ENCODE measurements at places on chromosomes 5 and 9.

DNA sequence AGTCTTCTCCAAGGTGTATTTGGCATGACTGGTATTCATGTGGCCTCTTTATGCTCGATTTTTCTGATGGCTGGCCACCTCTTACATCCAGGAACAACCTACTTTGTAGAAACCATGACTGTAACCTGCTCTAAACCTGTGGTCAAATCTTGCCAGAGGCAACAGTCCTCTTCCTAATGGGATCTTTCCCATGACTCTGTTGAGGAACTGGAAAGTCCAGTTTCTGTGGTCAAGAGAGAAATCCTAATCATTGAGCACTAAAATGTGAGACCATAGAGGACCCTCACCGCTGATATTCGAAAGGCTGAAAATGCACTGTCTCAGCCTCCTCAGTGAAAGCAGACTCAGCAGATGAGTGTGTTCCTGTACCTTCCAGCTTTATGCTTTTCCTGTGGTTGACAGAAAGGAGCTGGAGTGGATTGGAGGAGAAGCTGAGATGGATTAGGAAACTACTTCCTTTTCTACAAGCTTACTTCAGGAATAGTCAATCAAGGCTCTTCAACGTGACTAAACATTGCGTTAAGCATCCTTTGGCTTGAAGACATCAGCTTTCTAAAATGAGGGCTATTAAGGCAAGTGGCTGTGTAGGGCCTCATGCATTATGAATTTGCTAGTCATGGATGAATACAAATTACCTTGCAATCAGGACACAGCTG, 69.7 kb upstream of the DAPK1 start:
- no peak for DNase-seq

- DNase-seq: peak; percentile 33
These were observed 42.9 kb upstream of the TRIM32 start for GRCh38 chr9:116644091-116644688.

DNA sequence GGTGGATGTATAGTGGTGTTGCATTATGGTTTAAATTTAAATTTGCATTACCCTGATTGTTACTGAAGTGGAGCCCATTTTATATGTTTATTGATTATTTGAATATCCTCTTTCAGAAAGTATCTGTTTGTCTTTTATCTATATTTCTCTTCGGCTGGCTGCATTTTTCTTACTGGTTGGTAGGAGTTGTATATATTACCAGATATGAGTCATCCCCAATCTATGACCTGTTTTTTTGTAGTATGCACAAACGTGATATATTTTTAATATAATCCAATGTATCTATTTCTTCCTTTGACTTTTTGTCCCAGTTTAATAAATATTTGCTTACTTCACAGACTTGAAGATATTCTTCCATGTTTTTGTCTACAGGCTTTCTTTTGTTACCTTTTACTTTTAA, 29.3 kb upstream of the CAMK4 start:
- DNase-seq: no peak

- DNase-seq: no peak
These were observed 215.3 kb downstream of the SPOCK1 start for GRCh38 chr5:137283801-137284200.

DNA sequence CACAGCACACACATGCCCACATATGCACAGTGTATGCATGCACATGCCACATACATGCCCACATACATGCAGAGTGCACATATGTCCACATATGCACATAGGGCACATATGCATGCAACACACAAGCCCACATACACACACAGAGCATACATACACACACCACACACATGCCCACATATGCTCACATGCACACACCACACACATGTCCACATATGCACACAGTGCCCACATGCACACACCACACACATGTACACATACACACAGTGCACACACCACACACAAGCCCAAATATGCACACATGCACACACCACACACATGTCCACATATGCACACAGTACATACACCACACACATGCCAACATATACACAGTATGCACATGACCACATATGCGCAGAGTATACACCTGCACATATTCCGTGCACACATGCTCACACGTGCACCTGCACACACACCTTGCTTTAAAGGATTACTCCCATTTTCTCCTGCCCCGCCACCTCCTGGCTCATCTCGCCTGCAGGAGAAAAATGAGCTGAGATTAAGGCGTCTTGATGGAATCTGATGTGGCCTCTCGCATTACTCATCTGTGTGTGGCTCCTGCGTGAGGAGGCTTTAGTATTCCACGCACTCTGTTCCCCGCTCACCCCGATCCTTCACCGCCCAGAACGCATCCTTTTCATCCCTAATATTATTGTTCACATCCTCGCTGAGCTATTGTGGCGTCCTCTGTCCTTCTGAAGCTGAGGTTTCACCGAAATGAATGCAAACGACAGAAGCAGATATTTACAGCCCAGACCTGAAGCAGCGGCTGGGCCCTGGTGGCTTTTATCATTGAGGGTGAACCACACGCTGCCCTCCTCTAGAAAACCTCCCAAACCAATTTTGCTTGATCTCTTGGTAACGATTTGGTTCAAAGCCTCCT, 182.7 kb downstream of the OLFM1 start:
- DNase-seq: no peak

- no peak for DNase-seq
These were observed 382.3 kb upstream of the CDH10 start for GRCh38 chr5:25027061-25027460.

- DNase-seq: no peak
These were observed 89.4 kb downstream of the OTULIN start for GRCh38 chr5:14753947-14754346.

DNA sequence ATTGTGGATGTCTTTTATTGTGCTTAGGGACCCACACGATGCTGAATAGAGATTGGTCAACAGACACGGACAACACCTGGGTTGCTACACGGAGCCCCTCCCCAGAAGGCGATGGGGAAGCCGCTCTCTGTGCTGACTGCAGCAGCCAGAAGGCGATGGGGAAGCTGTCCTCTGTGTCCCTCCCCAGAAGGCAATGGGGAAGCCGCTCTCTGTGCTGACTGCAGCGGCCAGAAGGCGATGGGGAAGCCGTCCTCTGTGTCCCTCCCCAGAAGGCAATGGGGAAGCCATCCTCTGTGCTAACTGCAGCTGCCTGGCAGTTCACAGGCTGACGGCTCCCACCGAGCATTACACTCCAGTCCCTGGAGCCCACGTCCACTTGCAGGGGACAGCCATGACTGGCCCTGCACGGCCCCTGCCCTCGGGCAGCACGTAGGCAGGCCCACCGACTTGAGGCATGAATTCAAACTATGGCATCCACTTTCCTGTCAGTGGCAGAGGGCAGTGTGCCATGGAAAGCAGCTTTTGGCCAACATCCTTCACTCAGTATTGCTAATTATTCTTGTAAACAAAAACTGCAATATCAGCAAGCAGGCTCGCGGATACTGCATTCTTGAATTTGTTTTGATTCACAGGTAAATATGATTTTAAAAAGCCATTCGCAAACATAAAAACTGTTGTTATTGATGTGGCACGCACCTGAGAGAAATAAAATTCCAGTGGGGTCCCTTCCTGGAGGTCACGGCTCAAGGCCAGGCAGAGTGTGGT, 48.1 kb upstream of the CLPTM1L start:
- no peak for DNase-seq

GRCh38 chr9:88826771-88827181, 164.5 kb upstream of the S1PR3 start:
- peak; percentile 78 for DNase-seq

GRCh38 chr9:81787747-81788632, 98.6 kb upstream of the TLE1 start:
- DNase-seq: peak; percentile 86

GRCh38 chr9:31608416-31608815, 776.0 kb upstream of the ACO1 start:
- peak; percentile 84 for DNase-seq

GRCh38 chr5:150329038-150329437, 26.3 kb upstream of the ARSI start:
- no peak for DNase-seq

DNA sequence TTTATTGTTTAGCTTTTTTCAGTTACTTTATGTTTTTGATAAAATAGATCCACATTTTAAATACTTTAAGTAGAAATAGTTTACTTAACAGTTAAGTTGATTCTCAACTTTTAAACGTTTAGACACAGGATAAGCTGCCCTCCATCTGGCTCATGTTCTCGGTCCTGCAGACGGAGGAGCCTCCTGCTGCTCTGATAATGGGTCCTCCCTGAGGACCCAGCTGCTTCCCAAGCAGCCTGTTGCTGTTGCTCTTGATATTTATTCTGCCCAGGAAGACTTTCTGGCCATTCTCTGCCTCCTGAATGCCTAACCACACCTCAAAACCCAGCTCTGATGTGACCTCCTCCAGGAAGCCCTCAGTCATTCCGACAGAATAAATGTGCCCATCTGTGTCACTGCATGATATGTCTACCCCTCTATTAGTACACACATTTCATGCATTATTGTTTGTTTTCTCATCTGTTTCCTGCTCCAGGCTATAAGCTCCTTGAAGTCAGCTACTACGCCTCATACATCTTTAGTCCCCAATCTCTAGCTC, 267.2 kb upstream of the MSX2 start:
- no peak for DNase-seq

- peak; percentile 93 for DNase-seq
These were observed 103.6 kb downstream of the TSSK1B start for GRCh38 chr5:113331209-113331551.

GRCh38 chr9:109212768-109213167, 45.7 kb upstream of the FRRS1L start:
- DNase-seq: no peak

- no peak for DNase-seq
These were observed 18.1 kb upstream of the MTX3 start for GRCh38 chr5:80008995-80009765.

GRCh38 chr9:130565792-130566191, 13.6 kb upstream of the FUBP3 start:
- DNase-seq: no peak

GRCh38 chr5:130624805-130625204, 540.3 kb downstream of the HINT1 start:
- no peak for DNase-seq

DNA sequence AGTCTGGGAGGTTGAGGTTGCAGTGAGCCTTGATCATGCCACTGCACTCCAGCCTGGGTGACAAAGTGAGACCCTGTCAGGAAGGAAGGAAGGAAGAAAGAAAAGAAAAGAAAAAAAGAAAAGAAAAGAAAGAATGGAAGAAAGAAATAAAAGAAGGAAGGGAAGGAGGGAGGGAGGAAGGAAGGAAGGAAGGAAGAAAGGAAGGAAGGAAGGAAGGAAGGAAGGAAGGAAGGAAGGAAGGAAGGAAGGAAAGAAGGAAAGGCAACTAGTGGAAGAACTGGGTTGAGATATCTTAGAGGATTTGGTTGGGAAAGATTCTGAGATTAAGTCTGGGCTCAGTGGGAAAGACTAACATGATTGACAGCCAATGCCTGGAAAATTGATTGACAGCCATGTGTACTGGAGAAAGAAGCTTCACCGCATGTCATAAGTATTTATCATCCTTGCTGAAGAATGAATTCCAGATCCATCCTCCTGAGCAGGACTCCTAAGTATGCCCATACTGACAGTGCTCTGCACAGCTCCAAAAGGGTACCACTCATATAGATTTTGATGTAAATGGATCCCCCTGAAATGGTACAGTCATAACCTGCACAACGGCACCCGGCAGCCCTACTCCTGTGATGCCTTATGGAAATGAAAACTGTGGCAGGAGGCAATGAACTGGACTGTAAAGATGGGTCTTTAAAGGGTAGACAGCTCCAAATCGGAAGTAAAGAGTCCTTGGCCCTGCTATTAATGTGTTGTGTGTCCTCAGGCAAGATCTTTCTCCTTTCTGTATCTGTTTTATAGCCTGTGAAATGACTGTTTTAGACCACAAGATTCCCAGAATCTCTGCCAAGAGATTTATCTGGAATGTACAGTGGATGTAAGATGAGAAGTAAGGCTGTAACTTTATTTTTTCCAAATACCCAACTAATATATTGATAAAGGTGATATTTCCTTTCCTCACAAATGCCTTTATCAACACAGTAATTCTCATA, 16.9 kb upstream of the ADRA1B start:
- peak; percentile 40 for DNase-seq

GRCh38 chr5:119852140-119852539, 222.8 kb downstream of the FAM170A start:
- DNase-seq: no peak

DNA sequence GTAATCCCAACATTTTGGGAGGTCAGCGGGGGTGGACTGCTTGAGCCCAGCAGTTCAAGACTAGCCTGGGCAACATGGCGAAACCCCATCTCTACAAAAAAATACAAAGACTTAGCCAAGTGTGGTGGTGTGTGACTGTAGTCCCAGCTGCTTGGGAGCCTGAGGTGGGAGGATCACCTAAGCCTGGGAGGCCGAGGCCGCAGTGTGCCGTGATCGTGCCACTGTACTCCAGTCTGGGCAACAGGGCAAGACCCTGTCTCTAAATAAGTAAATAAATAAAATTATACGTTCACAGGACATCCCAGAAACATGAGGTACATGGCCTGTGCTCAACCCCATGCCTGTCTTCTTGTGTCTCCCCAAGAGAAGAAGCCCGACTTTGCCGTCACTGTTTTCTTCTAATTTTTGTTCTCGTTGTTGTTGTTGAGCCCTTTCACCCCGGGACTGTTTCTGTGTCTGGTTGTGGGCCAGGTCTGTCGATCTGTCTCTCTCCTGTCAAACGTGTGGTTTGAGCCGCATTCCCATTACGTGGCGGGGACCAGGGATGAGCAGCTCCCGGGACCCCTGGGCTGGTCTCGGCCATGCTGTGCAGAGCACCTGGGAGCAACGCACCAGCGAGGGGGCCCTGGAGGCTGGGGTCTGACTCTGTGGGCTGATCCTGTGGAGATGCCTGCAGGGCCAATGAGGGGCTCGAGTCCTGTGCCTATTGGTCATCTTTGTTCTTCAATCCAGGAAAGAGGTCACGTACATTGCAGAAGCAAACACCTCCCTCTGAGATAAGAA, 32.2 kb downstream of the NACC2 start:
- no peak for DNase-seq

- DNase-seq: no peak
These were observed 54.8 kb upstream of the ANGPTL2 start for GRCh38 chr9:127177231-127177630.

GRCh38 chr5:19018822-19019221, 969.2 kb downstream of the CDH18 start:
- DNase-seq: no peak

GRCh38 chr9:128820665-128821583, 2.6 kb downstream of the ENDOG start:
- no peak for DNase-seq
